ENCODE measurements at places on chromosomes 2 and 18. TPM values are rescaled to one million over a fixed set of nuclear protein-coding genes. Genes with fewer than 3 reads are reported as not detected.
A peak's percentile ranks its signal among the peaks of the same experiment; 100 is the strongest.

Gene SULT1C4
- total RNA-seq: not detected

Gene SFXN5
- 9.5 TPM for total RNA-seq

DNA sequence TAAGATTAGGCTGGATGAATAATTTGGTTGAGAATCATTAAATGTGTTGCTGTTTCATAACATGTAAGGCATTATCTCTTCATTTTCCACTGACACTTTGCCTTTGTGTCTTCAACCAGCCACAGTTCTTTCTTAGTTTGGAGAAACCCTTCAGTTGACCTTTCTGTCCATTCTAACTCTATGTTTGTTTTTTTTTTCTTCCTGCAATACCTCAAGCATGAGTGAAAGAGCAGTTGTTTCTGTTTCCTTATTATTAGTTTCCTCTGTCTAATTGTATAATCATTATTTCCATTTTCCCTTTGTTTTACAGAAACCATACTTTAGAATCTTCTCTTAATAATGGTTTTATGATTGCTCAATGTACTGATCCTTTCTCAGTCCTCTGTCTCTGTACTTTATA, 25.6 kb downstream of the HADHB start:
- DNase-seq: no peak

DNA sequence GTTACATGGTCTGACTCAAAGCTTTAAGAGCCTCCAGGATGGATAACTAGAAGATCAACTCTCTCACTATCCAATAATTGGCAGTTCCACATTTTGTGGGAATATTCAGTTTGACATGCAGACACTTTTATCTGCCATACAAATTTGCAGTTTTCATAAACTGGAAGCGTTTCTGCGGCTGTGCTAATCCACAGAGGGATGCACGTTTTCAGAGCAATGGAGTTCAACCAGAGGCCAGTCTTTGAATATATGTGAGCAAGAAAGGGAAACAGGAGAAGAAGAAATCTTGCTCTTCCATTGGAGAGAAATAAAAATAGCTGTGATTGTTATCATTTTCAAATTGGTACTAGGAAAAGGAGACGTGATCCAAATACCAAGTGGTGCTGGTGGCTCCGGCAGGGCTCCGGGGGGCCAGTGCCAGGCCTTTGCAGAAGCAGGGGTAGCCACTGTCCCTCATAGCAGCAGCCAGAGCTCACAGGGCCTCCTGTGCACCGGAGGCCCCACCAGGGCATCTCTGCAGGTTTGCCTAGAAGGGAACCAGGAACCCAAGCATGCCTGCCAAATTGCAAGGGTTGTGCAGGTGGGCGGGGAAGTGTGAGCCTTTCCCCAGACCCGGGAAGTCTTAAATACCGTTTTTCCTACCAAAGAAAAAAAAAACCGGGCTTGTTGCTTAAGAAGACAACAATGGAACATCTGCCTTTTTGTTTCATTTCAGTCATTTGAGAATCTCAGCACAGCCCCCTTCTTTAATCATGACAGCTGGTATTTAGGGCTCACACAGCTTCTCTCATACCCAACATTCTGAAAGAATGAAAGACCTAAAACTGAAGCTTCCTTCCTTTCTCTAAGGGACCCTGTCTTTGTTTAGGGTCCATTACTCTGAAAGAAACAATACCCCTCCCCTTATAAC, 791.1 kb upstream of the SOX11 start:
- DNase-seq: no peak

DNA sequence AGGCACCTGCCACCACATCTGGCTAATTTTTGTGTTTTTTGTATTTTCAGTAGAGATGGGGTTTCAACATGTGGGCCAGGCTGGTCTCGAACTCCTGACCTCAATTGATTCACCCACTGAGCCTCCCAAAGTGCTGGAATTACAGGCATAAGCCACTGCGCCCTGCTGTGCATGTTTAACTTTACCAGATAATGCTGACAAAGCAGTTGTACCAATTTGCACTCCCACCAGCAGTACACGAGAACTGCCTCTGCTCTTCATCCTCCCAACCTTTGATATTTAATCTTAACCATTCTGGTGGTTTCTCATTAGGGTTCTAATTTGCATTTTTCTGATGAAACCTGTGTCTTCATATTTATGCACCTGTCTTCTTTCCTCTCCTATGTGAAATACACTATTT, 12.0 kb upstream of the DYM start:
- no peak for DNase-seq

- DNase-seq: no peak
These were observed 101.4 kb upstream of the STPG4 start for GRCh38 chr2:47256416-47257087.

DNA sequence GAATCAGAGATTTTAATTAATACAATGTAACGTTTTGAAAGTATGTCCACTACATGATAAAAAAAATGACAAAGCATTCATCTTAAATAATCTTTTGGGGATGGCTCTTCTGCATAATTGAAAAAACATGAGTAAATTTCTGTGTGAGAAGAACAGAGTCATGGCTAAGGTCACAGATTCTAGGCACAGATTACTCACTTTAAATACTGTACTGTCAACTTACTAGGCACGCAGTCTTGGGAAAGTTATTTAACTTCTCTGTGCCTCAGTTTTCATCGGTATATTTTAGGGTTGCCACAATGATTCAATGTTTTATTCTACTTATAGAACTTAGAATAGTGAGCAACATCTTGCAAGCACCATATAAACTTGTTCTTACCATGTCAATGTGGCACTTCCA, 49.2 kb downstream of the TMEFF2 start:
- DNase-seq: no peak

- DNase-seq: no peak
These were observed 518.8 kb downstream of the LRP1B start for GRCh38 chr2:141611981-141612380.

DNA sequence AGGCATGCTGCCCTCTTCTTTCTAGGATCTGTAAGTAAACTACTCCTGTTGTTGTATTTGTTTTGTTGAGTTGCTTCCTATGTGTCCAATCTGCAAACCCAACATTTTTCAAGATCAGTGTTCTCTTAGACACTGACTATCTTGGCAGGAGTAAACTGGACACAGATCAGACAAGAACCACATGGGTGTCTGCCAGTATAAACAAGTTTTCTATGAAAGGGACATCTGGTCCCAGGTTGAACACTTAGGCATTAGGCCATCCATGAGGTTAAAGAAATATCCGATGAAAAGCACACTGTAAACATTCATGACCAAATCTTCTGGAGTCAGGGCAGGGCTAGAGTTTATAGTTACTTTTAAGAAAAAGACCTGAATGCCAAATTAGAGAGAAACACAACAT, 441.8 kb downstream of the NYAP2 start:
- DNase-seq: peak; percentile 12

DNA sequence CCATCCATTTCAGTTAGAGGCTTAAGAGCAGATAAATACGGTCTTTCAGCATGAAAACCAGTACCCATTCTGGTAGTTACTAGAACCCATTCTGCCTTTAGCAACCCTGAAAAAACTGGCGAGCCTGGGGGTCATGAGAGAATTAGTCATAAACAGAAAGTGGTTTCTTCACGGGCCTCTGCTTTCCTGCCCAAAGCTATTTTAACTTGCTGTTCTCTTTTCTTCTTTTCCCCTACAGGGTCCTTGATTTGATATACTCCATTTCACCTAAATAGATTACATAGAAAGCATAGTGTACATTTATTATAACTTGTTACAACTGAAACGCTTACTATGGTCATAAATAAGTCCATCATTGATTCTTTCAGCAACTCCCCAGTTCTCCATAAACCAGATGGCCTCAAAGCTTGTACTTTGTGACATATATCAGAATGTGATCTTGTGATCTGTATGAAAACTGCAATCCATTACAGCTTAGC, 48.3 kb downstream of the WDFY1 start:
- peak; percentile 9 for DNase-seq

DNA sequence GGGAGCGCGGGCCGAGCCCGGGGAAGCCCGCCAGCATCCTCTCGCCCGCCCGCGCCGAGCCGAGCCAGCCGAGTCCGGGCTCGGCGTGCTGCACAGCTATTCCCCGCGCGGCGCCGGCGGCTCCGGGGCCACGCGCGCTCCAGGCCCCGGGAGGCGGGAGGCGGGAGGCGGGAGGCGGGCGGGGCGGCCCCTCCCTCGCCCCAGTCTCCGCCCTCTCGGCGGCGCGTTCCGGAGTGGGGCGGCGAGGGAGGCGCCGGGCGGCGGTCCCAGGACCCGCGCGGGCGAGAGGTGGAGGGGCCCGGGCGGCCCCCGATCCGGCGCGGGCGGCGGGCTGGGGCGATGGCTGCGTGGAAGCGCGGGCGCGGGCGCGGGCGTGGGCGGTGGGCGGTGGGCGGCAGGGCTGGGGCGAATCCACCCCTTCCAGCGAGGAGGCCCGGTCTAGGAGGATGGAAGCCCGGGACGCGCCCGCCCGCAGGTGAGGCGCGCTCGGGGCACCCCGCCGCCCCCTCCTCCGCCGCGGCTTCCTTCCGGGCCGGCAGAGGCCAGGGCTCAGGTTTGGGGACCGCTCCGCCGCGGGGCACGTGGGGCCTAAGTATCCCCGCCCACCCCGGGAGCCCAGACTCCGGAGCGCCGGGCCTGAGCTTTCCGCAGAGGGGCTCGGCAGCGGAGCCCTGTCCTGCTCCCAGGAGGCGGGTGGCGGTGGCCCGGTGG, at the start of gene ADCY3:
Gene ADCY3 (minus strand): TSS at position 140 of the 711 bp plus-strand sequence. CDS start 1,250 bp downstream, outside the sequence.
- DNase-seq: no peak

DNA sequence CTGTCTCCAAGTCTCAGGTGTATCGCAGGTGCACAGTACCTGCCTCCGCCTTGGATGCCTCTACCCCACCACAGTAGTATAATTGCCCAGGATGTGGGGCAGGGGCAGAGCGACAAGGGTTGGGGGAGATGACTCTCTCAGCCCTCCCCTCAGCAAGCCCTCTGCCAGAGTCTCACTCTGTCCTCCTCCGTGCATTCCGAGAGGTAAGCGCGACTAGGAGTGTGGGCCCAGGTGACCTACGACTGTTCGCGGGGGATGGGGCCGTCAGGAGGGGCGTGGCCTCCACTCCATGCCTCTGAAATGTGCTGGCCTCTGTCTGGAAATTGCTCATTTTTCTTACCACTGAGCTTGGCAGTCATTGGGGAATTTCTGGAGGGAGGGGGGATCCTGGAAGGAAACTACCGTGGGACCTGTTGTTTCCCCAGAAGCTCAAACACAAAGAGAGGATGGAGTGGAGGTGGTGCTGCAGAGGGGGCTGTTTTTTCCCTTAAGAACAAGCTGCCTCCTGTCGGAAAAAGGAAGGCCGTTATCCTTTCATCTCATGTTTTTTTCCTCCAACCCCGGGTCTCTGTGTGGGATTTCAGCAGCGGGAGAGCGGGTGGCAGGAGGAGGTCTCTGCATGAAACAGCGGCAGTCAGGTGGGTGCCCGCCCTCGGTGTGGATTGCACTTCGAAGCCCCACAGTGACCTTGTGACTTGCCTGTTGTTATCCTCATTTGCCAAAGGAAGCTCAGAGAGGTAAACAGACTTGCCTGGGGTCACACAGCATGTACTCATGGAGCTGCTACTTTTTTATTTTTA, 13.0 kb upstream of the RALB start:
- no peak for DNase-seq

DNA sequence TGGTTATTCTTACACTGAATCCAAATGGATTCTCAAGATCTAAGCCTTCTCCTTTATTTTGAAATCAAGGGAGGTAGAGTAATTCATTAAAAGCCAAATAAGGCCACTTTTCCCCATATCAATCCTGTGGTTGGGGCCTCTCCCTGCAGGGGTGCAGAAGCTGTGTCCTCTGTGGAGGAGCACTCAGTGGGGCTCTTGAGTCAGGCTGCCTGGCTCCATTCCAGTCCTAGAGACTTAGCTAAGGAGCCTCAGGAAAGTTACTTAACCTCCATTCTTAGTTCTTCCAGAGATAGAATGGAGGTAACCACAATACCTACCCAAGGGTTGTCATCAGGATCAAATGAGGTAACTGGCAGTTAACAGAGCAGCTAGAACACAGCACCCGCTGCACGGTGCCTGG, 564.3 kb downstream of the CMPK2 start:
- no peak for DNase-seq

DNA sequence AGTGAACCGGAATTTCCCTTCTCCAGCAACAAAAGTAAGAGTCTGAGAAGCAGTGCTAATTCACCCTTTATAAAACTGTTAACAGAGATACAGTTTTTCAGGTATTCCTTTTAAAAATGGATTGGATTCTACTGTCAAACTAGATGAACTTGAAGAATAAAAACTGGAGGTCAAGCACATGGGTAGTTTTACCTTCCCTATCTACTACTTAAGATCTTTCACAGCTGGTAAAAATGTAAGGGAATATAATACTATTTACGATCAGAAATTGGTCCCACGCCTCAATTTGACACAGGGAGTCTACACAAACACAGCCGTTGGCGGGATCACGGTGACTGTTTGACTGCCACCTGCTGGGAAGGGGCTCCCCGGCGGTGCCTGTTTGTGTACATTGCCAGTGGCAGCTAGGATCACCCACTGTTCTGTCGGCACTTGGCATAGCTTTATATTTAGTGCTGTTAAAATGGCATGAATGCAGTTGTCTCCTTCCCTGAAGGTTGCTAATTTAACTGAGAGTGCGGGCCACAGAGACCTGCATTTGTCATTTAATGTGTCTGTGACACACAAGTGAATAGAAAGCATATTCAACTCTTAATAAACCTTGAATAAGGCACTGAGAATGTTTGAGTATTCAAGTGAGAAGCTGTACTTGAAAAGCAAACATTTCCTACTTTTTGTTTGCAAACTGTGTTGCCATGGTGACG, 59.5 kb downstream of the ABCG8 start:
- DNase-seq: no peak

- DNase-seq: no peak
These were observed 151.9 kb downstream of the CERS6 start for GRCh38 chr2:168607992-168608391.

- DNase-seq: no peak
These were observed 63.9 kb downstream of the NEB start for GRCh38 chr2:151670346-151670745.

GRCh38 chr2:137676346-137676745, 287.9 kb upstream of the HNMT start:
- no peak for DNase-seq

All from myocyte (in vitro differentiated cells).